ENCODE measurements at places on chromosomes 2 and 18.

- peak; percentile 44 for DNase-seq
Measured at GRCh38 chr18:9575558-9575957, 38.8 kb downstream of the PPP4R1 start.

DNA sequence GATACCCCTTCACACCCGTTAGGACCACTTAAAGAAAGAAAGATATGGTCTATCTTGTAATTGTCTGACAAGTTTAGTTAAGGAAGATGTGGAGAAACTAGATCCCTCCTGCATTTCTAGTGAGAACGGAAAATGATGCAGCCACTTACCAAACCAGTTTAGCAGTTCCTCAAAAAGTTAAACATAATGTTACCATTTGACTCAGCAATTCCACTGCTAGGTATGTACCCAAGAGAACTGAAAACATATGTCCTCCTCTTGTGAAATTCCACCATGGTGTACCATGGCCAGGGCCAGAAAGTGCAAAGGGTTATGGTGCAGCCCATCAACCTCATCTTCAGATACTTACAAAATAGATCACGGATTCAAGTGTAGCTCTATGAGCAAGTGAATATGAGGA, 79.0 kb upstream of the ID2 start:
- DNase-seq, result no peak

DNA sequence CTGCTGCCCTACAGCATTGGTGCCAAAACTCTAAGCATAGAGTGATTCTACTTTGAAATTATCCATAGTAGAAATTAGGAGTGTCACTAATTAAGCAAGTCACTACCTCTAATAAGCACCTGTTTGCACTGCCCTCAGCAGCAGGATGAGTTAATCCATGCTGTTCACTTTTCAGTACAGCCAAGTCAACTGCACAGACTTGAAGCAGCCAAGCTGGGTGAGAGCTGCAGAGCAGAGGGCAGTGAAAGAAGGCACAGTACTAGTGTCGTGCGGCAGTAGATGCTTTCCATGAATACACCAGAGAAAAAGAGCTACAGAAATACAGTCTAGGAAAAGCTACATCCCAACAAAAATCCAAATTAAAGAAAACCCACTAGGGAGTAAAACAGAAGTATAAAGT, 98.6 kb downstream of the RAPH1 start:
- no peak for DNase-seq

DNA sequence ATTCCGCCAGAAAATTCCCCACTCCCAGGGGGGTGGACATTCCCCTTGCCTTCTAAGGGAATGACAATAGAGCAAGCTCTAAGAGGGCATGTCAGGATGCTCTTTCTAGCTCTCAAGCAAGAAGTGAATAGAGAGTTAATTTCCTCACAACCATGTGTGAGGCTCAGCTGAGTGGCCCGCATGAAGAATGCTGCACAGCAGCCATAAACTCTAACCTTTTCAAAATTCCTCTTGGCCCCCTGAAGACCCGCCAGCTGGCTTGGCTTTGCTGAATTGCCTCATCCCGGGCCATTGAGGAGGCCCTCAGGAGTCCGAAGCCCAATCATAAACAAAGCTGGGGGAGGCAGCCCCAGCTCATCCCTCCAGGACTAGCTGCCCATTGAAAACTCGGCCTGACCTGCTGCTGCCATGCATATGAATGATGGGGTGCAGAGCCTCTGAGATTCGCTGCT, 38.2 kb downstream of the NRP2 start:
- no peak for DNase-seq

GRCh38 chr2:241391892-241392665, 36.0 kb downstream of the FARP2 start:
- DNase-seq, result no peak

DNA sequence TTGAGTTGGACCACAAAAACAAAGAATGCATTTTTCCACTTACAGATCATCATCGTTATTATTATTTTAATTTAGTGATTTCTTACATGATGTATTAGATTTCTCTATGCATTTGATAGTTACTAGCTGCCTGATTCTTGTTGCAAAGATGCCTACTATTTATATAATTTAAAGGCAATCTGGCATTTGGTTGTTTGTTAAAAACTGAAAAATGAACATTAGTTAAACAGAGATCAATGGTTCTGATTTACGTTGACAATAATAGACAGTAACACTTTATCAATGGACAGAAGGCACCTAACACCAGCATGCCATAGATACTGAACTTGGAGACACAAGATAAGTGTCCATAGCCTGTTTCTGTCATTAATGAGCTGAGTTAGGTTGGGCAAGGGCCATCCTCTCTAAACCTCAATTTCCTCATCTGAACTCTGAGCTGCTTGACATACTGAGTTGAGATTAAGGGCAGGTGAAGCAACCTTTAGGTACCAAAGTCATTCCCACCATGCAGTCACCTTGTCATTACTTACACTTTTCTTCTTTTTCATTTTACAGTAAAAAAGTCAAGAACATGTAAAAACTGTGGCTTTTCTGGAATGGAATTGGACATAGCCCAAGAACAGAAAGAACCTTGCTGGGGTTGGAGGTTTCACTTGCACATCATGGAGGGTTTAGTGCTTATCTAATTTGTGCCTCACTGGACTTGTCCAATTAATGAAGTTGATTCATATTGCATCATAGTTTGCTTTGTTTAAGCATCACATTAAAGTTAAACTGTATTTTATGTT, 3.1 kb downstream of the CCL20 start:
- DNase-seq, result no peak

All from left ventricle myocardium inferior (tissue), 1 donor.